ENCODE measurements at places on chromosomes 2 and 18. TPM values are rescaled to one million over a fixed set of nuclear protein-coding genes. Genes with fewer than 3 reads are reported as not detected.

Gene CPLX4
- total RNA-seq: not detected

Gene CFC1
- total RNA-seq: not detected

Gene VWC2L
- total RNA-seq: not detected

GRCh38 chr2:37156071-37156856, 516 bp downstream of the EIF2AK2 start:
- peak overlapping the region; percentile 85 for H3K27ac ChIP-seq
- peak overlapping the region; percentile 86 for H3K4me3 ChIP-seq
- H3K36me3 ChIP-seq: peaks cover 26% of the 10 kb centered on the region
- H3K4me1 ChIP-seq: peaks cover 34% of the 10 kb centered on the region
- no peaks in the 10 kb centered on the region for H3K27me3 ChIP-seq

- peaks cover 3% of the 10 kb centered on the region for H3K4me1 ChIP-seq
- H3K27me3 ChIP-seq: peaks cover 22% of the 10 kb centered on the region
- H3K27ac ChIP-seq: no peak overlapping the region
- DNase-seq: no peak
Measured at GRCh38 chr2:128472789-128473174, 154.1 kb upstream of the HS6ST1 start.

DNA sequence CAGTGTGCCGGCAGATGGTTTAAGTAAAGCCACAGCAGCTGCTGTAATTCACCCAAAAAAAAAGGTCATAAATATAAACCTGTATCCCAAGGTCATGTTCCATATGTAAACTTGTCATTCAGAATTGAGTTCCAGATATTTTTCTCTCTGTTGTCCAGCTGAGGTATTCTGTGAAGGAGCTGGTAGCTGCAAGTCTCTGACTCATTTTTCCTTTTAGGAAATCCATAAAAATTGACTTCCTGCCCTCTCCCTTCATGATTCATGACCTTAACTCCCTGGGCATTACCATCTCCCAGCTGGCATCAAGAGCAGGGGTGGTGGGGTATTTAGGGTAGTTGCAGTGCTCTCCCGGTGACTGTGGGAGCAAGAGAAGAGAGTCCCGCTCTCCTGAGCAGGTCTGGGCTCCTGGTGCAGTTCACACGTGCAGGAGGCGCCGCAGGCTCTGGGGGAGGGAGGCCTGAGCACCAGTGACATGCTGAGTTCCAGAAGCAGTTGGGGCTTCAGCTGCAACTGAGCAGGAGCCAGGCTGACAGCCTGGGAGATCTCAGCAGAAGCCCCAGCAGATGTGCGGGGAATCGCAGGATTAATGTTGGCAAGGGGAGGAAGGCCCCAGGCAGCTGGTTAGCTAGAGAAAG, 192.6 kb downstream of the MGAT5 start:
- no peaks in the 10 kb centered on the region for H3K4me1 ChIP-seq
- no peak overlapping the region for H3K4me3 ChIP-seq

DNA sequence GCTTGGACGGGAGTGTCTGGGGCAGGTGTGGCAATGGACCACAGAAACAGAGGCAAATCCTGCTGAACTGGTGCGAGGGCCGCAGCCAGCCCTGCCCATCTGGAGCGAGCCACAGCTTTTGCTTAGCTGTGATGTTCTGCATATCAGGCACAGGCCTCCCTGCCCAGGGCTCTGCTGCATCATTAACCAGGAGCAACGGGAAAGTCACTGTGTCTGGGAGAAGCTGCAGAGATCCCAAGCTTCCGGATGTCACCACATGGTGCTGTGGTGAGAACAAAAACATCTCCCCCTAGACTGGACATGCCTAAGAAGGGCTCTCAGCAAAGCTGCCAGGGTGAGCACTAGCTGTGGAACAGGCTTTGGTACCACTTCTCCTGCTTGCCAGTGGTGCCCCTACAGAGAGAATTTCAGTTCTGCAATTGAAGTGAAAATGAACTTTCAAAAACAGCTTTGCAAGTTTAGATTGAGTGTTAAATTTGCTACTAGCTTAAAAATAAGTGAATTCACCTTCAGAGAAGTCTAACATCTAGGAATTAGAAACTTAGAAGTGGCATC, 172.9 kb upstream of the MYT1L start:
- H3K27me3 ChIP-seq: peaks cover 6% of the 10 kb centered on the region
- H3K4me3 ChIP-seq: no peak overlapping the region
- H3K4me1 ChIP-seq: no peaks in the 10 kb centered on the region
- no peaks in the 10 kb centered on the region for H3K36me3 ChIP-seq

GRCh38 chr2:50863218-50863617, 168.7 kb downstream of the NRXN1 start:
- no peaks in the 10 kb centered on the region for H3K27me3 ChIP-seq
- no peaks in the 10 kb centered on the region for H3K4me1 ChIP-seq
- no peak for DNase-seq

- H3K4me1 ChIP-seq: peaks cover 6% of the 10 kb centered on the region
- no peak overlapping the region for H3K27ac ChIP-seq
- no peak for DNase-seq
- peaks cover 5% of the 10 kb centered on the region for H3K36me3 ChIP-seq
- H3K27me3 ChIP-seq: no peaks in the 10 kb centered on the region
- H3K4me3 ChIP-seq: no peak overlapping the region
Measured at GRCh38 chr2:42693013-42693615, 70.8 kb downstream of the OXER1 start.
